Mesothelial cell of epicardium (in vitro differentiated cells): ENCODE measurements at places on chromosomes 1 and 21. TPM values are rescaled to one million over a fixed set of nuclear protein-coding genes. Genes with fewer than 3 reads are reported as not detected.

DNA sequence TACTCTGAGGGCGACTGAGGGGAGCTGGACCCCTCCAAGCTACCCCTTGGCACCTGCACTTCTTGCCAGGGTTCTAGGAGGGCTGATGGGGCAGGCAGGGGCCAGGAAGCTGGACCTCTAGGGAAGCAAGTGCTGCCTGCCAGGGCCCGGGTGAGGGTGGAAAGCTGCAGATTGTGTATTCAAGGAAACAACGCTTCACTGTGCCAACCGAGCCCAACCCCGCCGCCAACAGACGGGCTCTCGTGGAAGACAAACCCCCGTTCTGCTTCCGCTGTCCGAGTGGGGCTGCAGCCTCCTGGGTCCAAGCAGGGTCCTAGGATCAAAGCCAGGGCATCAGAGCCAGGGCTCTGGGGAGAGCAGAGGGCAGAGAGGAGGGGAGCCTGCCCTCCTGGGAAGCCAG, 3.2 kb downstream of the EFHD2 start:
- peaks cover 3% of the 10 kb centered on the region for H3K36me3 ChIP-seq
- no peak overlapping the region for H3K27ac ChIP-seq
- peaks cover 30% of the 10 kb centered on the region for H3K4me1 ChIP-seq
- no peak for DNase-seq
- no peak overlapping the region for H3K4me3 ChIP-seq

TNFAIP8L2 gene
- not detected in 3 replicates for total RNA-seq

CFHR4 gene
- not detected in 3 replicates for total RNA-seq

SPRR5 gene
- not detected in 3 replicates for total RNA-seq

IFNGR2 gene
- total RNA-seq, result 57.9 to 63.4 TPM (median 59.6 TPM) in 3 replicates

PTAFR gene
- total RNA-seq, result 0.18 to 0.43 TPM (median 0.18 TPM) in 3 replicates

DNA sequence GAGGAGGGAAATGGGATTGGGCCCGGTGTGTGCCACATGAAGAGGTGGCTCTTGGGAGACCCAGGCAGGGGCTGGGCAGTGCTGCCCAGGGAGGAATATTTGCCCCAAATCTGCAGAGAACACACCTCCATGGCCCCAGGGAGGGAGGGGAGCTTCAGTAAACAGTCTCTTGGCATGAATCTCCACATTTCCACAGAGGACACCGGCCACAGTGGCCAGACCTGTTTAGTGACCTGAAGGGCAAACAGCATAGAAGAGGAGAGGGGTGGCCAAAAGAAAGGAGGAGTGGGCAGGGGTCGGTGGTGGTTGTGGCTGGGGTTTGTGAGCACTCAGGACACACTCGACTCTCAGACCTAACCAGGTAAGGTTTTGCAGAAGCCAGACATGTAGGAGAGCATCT, 54.0 kb upstream of the IFFO2 start:
- peaks cover 53% of the 10 kb centered on the region for H3K4me1 ChIP-seq
- no peaks in the 10 kb centered on the region for H3K36me3 ChIP-seq
- DNase-seq, result no peak
- no peak overlapping the region for H3K4me3 ChIP-seq

DNA sequence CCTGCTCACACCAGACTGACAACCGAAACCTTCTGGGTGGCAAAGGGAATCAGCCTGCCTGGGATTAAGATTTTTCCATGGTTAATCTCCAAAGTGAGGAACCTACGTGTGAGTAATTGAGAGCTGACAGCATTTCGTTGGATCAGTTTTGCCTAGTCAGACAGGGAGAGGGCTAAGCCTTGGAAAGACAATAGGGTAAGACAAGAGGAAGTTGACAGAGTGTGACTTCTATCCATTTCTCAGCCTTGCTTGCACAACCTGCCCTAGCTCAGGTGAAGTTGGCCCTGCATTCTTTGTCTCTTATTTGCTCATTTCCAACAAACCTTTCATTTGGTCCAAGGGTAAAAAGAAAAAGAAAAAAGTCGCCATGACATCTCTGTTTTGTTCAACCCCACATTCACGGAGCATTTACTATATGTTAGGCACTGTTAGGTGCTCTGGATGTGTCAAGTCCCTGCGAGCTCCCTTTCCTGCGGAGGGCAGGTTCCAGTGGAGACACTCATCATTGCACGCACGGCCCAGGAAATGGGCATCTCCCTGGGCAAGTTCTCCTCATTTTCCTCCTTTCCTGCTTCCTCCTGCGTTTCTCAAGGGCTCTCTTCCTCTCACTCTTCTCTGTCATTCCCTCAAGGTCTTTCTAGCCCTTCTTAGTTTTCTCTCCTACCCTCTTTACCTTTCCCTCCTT, 23.3 kb downstream of the KIRREL1 start:
- H3K27ac ChIP-seq, result peak overlapping the region; percentile 85
- peaks cover 90% of the 10 kb centered on the region for H3K4me1 ChIP-seq
- DNase-seq, result no peak
- no peaks in the 10 kb centered on the region for H3K27me3 ChIP-seq
- H3K36me3 ChIP-seq, result no peaks in the 10 kb centered on the region

GRCh38 chr1:45669379-45669778, 17.0 kb downstream of the GPBP1L1 start:
- no peak overlapping the region for H3K27ac ChIP-seq
- peaks cover 4% of the 10 kb centered on the region for H3K36me3 ChIP-seq
- H3K4me3 ChIP-seq, result no peak overlapping the region
- DNase-seq, result no peak

GIPC2 gene
- 0.18 to 0.23 TPM (median 0.20 TPM) in 3 replicates for total RNA-seq

ROR1 gene
- 76.0 to 89.9 TPM (median 81.4 TPM) in 3 replicates for total RNA-seq

DNA sequence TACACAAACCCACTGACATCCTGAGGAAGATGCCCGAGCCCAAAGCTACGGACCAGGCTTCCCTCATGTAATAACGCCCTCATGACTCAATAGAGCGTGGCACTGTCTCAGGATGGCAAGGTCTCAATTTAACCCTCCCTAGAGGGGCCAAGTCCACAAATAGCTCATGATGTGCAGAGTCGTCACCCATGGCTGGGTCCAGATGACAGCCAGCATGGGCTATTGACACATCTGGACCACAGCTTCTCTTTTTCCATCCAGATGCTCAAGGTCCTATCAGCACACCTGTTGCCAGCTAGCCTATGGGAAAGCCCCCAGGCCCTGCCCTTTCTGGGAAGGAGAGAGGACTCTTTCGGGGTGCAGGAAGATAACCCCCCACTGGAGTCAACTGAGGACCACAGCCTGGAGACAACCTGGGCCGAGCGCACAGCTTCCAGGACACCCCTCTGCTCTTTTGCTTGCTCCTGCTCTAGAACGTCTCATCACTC, 2.8 kb downstream of the LAPTM5 start:
- no peak for DNase-seq
- no peak overlapping the region for H3K4me3 ChIP-seq
- H3K27ac ChIP-seq, result no peak overlapping the region
- no peaks in the 10 kb centered on the region for H3K36me3 ChIP-seq
- H3K4me1 ChIP-seq, result peaks cover 14% of the 10 kb centered on the region

DNA sequence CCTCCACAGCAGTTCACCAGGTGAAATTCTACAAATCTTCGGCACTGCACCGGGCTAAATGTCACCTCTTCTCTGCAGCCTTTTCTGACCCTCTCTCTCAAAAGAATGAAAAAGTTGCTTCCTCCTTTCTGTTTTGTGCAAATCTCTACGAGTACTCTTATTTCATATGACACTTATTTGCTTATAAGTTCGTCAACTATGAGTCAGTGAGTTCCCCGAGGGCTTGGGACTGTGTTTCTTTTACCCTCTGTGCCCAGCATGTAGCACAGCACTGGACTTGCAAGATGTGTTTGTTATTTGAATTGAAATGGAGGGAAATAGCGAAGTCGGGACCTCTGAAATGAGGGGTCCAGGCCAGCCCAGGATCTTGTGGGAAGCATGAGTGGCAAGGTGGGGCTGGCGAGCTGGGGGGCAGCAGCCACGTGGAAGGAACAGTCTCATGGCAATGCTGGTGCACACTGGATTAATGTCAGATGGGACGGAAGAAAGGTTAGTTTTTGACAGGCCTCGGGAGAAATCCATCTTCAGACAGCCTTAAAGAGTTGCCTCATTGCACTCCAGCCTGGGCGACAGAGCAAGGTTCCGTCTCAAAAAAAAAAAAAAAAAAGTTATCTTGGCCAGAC, 6.2 kb downstream of the SLC6A9 start:
- H3K27me3 ChIP-seq, result no peaks in the 10 kb centered on the region
- H3K36me3 ChIP-seq, result peaks cover 15% of the 10 kb centered on the region
- peaks cover 13% of the 10 kb centered on the region for H3K4me1 ChIP-seq
- H3K27ac ChIP-seq, result no peak overlapping the region
- H3K4me3 ChIP-seq, result no peak overlapping the region

- H3K27me3 ChIP-seq, result peaks cover 2% of the 10 kb centered on the region
- H3K27ac ChIP-seq, result peak overlapping the region; percentile 64
- no peaks in the 10 kb centered on the region for H3K36me3 ChIP-seq
- no peak for DNase-seq
- H3K4me1 ChIP-seq, result peaks cover 30% of the 10 kb centered on the region
- no peak overlapping the region for H3K4me3 ChIP-seq
Observed at GRCh38 chr21:34968414-34969333, 80.4 kb downstream of the RUNX1 start.

DNA sequence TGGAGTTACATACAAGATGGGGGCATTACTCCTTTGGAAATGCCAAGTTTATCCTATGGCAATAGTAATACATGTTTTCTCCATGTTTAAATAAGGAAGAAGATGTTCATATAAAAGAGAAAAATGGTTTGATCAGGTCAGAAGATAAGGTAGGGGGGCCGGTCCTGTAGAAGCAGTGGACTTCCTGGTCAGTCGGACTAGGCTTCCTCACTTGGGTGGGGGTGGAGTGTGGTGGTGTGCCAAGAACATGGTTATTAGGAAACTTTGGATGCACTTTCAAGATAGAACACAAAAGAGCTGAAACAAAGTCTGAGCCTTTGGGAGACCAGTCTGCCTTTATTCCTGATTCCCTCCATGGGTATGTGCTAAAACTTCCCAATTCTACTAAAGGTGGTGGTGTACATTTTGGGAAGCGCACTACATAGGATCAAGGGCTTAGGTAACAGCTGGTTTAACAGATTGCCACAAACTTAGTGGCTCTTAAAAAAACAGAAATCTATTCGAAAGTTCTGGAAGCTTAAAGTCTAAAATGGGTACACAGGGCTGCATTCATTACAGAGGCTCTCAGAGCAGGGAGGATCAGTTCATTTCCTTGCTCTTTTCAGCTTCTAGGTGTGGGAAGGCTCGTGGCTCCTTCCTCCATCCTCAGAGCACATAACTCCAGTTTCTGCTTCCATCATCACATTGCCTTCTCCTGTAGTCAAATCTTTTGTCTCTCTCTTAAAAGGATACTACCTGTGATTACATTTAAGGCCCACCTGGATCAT, 64.6 kb downstream of the KDM1A start:
- H3K27me3 ChIP-seq, result no peaks in the 10 kb centered on the region
- no peak for DNase-seq
- no peak overlapping the region for H3K4me3 ChIP-seq
- peak overlapping the region; percentile 28 for H3K27ac ChIP-seq
- H3K4me1 ChIP-seq, result peaks cover 4% of the 10 kb centered on the region
- peaks cover 54% of the 10 kb centered on the region for H3K36me3 ChIP-seq

- no peak for DNase-seq
- H3K4me1 ChIP-seq, result peaks cover 5% of the 10 kb centered on the region
- no peaks in the 10 kb centered on the region for H3K36me3 ChIP-seq
- no peak overlapping the region for H3K27ac ChIP-seq
- no peaks in the 10 kb centered on the region for H3K27me3 ChIP-seq
Observed at GRCh38 chr1:85087659-85088407, 39.5 kb upstream of the MCOLN3 start.

PLA2G4A gene
- 10.1 to 12.5 TPM (median 11.8 TPM) in 3 replicates for total RNA-seq

TSACC gene
- total RNA-seq, result not detected in 3 replicates

INSRR gene
- total RNA-seq, result 0.45 to 0.66 TPM (median 0.51 TPM) in 3 replicates

DNA sequence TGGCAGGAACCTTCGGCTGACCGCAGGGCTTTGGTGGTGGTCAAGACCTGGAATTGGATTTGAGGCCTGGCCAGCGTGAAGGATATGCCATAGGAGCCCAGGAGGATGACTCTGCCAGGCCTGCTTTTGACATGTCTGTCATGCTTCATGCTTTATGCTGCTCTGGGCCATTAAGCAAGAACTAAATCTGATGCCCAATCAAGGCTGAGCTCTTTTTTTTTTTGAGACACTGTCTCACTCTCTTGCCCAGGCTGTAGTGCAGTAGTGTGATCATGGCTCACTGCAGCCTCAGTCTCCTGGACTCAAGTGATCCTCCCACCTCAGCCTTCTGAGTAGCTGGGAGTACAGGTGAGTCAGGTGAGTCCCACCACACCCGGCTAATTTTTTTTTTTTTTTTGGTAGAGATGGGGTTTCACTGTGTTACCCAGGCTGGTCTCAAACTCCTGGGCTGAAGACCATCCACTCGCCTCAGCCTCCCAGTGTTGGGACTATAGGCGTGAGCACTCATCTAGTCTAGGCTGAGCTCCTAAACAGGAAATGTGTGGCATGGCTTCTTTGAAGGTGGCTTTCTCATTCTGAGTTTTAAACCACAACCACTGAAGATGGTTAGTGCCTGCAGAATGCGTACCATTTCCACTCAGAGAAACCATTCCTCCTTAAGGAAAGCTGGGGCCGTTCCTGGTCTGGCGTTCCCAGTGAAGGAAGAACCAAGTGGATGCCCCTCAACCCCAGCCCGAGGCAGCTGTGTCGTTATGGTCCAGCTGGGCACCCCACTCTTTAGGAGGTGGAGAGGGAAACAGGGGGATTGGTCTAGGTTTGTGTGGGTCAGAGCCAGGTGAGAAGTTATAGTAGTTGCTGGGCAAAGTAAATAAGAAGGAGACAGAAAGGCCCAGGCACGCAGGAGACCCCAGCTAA, 34.2 kb upstream of the ATP5PO start:
- H3K27me3 ChIP-seq, result no peaks in the 10 kb centered on the region
- DNase-seq, result no peak
- no peak overlapping the region for H3K4me3 ChIP-seq
- H3K4me1 ChIP-seq, result peaks cover 33% of the 10 kb centered on the region
- peak overlapping the region; percentile 99 for H3K27ac ChIP-seq

GRCh38 chr1:75522389-75522788, 88.5 kb downstream of the SLC44A5 start:
- H3K4me1 ChIP-seq, result peaks cover 3% of the 10 kb centered on the region
- H3K4me3 ChIP-seq, result no peak overlapping the region
- DNase-seq, result no peak
- no peak overlapping the region for H3K27ac ChIP-seq
- no peaks in the 10 kb centered on the region for H3K27me3 ChIP-seq
- H3K36me3 ChIP-seq, result no peaks in the 10 kb centered on the region

GRCh38 chr1:244980605-244981004, 116.3 kb upstream of the HNRNPU start:
- no peaks in the 10 kb centered on the region for H3K4me1 ChIP-seq
- H3K27me3 ChIP-seq, result no peaks in the 10 kb centered on the region
- no peaks in the 10 kb centered on the region for H3K36me3 ChIP-seq
- H3K27ac ChIP-seq, result no peak overlapping the region

- H3K36me3 ChIP-seq, result no peaks in the 10 kb centered on the region
- peaks cover 14% of the 10 kb centered on the region for H3K27me3 ChIP-seq
- peaks cover 23% of the 10 kb centered on the region for H3K4me1 ChIP-seq
- H3K27ac ChIP-seq, result no peak overlapping the region
Observed at GRCh38 chr21:38494703-38495102, 3.6 kb downstream of the ERG start.

GRCh38 chr1:33045814-33046213, 9.1 kb upstream of the AK2 start:
- H3K36me3 ChIP-seq, result peaks cover 3% of the 10 kb centered on the region
- no peaks in the 10 kb centered on the region for H3K27me3 ChIP-seq
- no peak overlapping the region for H3K4me3 ChIP-seq
- no peak for DNase-seq

C1orf53 gene
- total RNA-seq, result 3.8 to 4.6 TPM (median 4.3 TPM) in 3 replicates
